ENCODE measurements at places on chromosomes 1 and 21.

GRCh38 chr1:33655496-33655895 lies 183.1 kb downstream of the ZSCAN20 start:
- no peak overlapping the region for H3K4me3 ChIP-seq
- DNase-seq, result no peak
- no peaks in the 10 kb centered on the region for H3K27me3 ChIP-seq
- no peaks in the 10 kb centered on the region for H3K36me3 ChIP-seq
- H3K4me1 ChIP-seq, result no peaks in the 10 kb centered on the region

DNA sequence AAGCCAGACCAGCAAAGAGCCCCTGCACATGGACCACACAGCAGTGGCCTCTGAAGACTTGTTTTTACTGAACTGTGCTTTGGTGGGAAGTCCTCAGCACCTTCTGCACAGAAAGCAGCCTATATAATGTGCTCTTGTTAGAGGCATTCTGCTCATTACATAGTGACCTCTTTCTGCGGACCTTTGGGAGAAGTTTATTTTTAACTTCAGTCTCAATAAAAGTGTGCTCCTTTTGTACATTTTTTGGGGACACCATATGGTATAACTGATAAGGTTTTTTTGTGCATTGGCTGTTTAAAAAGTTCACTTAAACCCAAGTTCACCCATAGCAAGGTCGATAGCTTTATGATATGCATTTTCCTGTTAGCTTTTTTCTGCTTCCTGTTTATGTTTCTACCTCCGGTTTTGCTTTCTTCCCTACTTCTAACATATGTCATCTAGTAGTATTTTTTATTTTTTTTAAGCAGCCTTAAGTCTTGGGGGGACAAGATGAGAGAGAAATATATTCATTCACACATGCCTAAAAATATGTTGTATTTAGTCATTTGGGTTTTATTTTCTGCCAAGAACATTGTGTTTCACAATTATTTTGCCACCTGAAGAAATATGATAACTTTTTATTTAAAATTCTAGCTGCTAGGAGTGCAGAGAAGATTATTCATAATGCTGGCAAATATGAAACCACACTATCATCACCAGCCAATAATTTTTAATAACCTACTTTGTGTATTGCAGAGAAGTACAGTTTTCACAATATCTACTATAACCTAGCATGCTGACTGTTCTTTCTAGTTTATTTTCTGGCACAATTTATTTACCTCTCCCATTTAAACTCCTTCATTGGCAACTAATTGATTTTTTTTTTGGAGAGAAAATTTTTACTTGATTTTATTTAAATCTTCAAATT lies 22.9 kb upstream of the SLC19A2 start:
- H3K27me3 ChIP-seq, result no peaks in the 10 kb centered on the region
- H3K36me3 ChIP-seq, result no peaks in the 10 kb centered on the region

- H3K4me1 ChIP-seq, result peaks cover under 1% of the 10 kb centered on the region
- no peak for DNase-seq
- no peaks in the 10 kb centered on the region for H3K27me3 ChIP-seq
Measured at GRCh38 chr1:66731170-66731865, 20.9 kb upstream of the DYNLT5 start.

DNA sequence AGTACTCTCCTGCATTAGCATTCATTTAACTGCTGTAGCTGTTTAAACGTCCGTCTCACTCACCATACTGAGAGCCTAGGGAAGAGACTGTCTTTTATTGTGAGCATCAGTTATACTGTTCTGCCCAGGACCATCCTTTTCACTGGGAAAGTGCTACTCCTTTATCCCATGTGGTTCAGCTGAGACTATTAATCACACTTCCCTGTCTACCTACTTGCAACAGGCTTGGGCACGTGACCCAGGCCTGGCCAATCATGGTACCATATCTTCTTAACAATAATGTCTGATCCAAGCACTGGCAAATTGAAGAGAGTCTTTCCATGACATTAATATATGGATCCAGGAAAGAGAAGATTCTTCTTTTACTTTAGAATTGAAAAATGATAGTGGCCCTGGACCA lies 108.1 kb downstream of the TM2D1 start:
- H3K27ac ChIP-seq, result no peak overlapping the region
- H3K27me3 ChIP-seq, result no peaks in the 10 kb centered on the region
- no peaks in the 10 kb centered on the region for H3K4me1 ChIP-seq
- no peak overlapping the region for H3K4me3 ChIP-seq
- DNase-seq, result no peak
- no peaks in the 10 kb centered on the region for H3K36me3 ChIP-seq

DNA sequence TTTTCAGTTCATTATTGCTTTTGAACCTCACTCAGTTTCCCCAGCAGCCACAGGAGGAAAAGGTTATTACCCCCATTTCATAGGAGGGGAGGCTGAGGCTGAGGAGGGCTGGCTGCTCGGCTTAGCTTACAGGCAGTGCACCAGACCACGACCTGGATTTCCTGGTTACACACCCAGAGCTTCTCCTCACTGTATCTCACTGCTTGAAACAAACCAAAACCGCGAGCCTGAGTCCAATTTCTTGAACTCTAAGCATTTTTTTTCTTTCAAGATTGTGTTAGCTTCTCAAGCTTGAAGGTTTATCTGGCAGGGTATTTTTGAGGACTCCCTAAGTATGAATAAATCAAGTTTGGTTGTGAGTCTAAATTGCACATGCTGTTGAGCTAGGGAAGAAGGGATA lies 188.9 kb upstream of the EDN2 start:
- no peak overlapping the region for H3K4me3 ChIP-seq
- H3K27me3 ChIP-seq, result no peaks in the 10 kb centered on the region
- peaks cover 5% of the 10 kb centered on the region for H3K4me1 ChIP-seq
- no peak overlapping the region for H3K27ac ChIP-seq
- DNase-seq, result no peak

GRCh38 chr1:203295796-203296195 lies 9.5 kb upstream of the BTG2 start:
- peaks cover 8% of the 10 kb centered on the region for H3K4me1 ChIP-seq
- no peak overlapping the region for H3K4me3 ChIP-seq
- DNase-seq, result no peak
- no peaks in the 10 kb centered on the region for H3K36me3 ChIP-seq
- H3K27me3 ChIP-seq, result no peaks in the 10 kb centered on the region

DNA sequence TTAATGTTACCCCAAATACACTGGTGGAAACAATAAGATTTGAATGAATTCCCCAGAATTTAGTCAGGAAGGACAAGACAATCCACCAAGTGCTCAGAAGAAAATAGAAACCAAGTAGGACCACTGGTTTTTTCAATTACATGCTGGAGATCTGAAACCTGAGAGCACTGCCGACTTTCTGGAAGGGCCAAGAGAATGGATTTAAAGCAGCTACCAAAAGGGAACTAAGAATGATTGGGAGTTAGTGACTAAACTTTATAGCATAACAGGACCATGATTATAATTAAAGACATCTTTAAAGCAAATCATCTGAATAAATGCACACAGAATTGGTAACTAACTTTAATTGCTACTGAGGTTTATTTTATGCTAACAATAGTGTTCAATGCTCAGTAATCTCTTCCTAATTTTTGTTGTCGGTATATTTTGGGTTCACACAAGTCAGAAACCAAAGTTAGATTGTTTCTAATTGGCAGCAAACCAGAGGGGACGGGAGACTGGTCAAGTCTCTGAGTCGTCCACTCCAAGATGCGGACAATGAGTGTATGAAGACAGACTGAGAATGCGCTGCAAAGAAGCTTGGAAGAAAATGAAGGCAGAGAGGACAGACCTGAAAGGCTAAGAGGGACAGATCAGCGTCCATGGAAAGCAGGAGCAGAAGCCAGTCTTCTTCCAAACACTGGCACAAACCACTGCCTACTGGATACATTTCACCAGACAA lies 2.3 kb upstream of the RGS13 start:
- no peaks in the 10 kb centered on the region for H3K4me1 ChIP-seq
- no peaks in the 10 kb centered on the region for H3K27me3 ChIP-seq
- H3K36me3 ChIP-seq, result no peaks in the 10 kb centered on the region
- peak overlapping the region; percentile 10 for H3K27ac ChIP-seq
- DNase-seq, result no peak

GRCh38 chr1:110634455-110635311 lies 28.5 kb upstream of the KCNA2 start:
- H3K27me3 ChIP-seq, result no peaks in the 10 kb centered on the region
- no peak overlapping the region for H3K27ac ChIP-seq
- H3K4me1 ChIP-seq, result peaks cover 23% of the 10 kb centered on the region
- no peak overlapping the region for H3K4me3 ChIP-seq
- DNase-seq, result peak; percentile 85

DNA sequence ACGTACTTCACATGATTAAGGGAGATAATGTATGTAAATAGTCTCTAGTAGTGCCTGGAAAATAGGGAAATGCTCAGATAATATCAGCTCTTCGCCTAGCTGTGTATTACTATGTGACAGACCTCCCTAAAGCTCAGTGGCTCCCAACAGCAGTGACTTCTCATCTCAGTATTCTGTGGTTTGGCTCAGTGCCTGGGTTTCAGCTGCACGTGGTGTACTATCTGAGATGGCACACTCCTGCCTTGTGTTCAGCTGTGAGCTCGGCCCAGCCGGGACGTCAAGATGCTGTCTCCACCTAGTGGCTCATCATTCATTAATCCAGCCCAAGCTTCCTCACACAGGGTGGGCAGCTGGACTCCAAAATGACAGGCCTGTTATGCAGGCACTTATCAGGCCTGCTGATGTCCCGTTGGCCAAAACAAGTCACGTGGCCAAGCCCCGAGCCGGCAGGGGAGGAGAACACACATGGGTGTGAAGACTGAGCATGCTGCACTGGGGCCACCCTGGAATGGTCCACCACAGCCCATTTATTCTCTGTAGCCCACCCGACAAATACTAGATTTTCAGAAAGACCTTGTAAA lies 17.8 kb downstream of the SLFNL1 start:
- no peak overlapping the region for H3K4me3 ChIP-seq
- H3K36me3 ChIP-seq, result peaks cover 76% of the 10 kb centered on the region
- no peak for DNase-seq
- H3K4me1 ChIP-seq, result peaks cover 17% of the 10 kb centered on the region
- no peaks in the 10 kb centered on the region for H3K27me3 ChIP-seq
- H3K27ac ChIP-seq, result peak overlapping the region; percentile 3

DNA sequence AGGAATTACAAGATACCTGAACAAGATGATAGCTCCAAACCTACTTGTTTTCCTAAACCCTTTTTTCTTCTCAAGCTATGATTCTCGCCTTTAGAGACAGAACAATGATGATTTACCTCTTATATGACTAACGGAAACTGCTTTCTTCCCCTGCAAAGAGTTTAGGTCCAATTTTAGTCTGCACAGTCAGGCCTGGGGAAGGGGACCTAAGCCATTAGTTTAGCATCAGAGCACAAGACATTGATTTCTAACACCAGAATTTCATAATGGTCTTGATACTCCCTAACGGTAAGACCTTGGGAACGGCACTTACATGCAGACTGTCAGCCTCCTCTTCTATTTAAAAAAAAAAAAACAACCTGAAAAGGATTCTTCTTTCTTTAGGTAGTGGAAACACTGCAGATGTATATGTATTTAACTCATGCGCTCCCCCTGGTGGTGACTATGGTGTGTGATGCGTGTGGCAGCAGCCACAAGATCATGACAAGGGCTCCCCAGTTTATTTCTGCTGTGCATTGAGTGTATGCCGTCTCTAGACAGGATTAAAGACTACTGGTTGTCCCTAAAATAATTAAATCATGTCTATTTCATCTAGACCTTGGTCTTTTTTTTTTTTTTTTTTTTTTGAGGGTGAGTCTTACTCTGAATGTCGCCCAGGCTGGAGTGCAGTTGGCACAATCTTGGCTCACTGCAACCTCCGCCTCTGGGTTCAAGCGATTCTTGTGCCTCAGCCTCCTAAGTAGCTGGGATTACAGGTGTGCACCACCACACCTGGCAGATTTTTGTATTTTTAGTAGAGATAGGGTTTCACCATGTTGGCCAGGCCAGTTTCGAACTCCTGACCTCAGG lies 37.3 kb upstream of the TMEM222 start:
- H3K4me3 ChIP-seq, result no peak overlapping the region
- peak; percentile 86 for DNase-seq
- H3K27me3 ChIP-seq, result no peaks in the 10 kb centered on the region
- H3K4me1 ChIP-seq, result no peaks in the 10 kb centered on the region

DNA sequence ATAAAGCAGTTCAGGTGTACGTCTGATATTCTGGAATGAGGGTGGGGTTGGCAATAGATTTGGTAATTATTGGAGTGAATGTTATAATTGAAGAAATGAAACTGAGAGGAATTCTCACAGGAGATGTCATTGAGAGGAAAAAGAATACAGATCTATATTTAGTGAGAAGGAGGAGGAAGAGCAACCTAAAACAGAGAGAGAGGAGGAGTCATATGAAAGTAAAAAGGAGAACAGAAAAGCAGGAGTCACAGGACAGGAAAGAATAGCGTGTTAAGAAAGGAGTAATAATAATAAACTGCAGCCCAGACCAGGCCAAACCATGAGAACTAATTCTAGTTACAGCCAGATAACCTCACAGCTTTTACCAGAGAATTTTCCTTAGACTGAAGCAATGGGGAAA lies 62.7 kb upstream of the MROH9 start:
- DNase-seq, result no peak
- H3K4me1 ChIP-seq, result no peaks in the 10 kb centered on the region
- H3K27me3 ChIP-seq, result no peaks in the 10 kb centered on the region

- H3K4me3 ChIP-seq, result no peak overlapping the region
- peak overlapping the region; percentile 96 for H3K27ac ChIP-seq
- DNase-seq, result peak; percentile 94
- peaks cover 31% of the 10 kb centered on the region for H3K36me3 ChIP-seq
- H3K4me1 ChIP-seq, result peaks cover 67% of the 10 kb centered on the region
Measured at GRCh38 chr1:150970808-150971582, 3.6 kb downstream of the CERS2 start.

DNA sequence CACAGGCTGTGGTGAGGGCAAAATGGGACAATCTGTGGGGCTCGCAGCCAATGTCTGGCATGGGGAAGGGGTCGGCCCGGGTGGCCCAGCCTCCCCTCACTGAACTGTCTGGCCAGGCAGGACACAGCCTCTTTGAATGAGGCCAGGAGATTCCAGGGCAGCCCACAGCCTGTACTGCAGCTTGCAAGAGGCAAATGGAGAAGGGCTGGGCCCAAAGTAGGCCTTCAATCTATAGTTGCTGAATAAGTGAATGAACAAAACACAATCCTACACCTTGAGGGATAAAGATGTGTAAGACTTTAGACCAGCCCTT lies 23.2 kb downstream of the SLC27A3 start:
- no peak for DNase-seq
- no peak overlapping the region for H3K27ac ChIP-seq
- H3K27me3 ChIP-seq, result no peaks in the 10 kb centered on the region
- peaks cover 7% of the 10 kb centered on the region for H3K4me1 ChIP-seq
- H3K4me3 ChIP-seq, result no peak overlapping the region
- no peaks in the 10 kb centered on the region for H3K36me3 ChIP-seq

GRCh38 chr1:86695400-86695799 lies 9.0 kb upstream of the SH3GLB1 start:
- H3K4me3 ChIP-seq, result no peak overlapping the region
- H3K4me1 ChIP-seq, result no peaks in the 10 kb centered on the region
- H3K27me3 ChIP-seq, result no peaks in the 10 kb centered on the region
